ENCODE measurements at places on chromosomes 6 and 20.

DNA sequence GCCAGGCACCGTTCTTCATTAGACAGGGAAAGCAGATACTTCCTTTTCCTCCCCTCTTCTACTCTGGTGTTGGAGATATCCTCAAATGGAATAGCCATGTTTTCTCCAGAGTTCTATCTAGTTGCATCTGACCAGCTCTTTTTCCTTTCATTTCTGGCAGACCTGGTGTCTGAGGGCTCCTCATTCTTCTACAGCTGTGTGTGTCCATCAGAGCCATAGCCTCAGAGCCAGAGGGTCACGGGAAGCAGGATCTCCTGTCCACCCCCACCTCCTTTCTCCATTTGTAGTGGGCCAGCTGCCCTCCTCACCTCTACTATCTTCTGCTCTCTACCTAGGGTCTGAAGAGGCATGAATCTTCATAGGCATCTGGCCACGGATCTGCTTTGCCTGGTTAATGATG is 57.0 kb downstream of the TSPYL4 start:
- DNase-seq, result no peak

GRCh38 chr6:34246563-34247391 is 2.0 kb downstream of the SMIM29 start:
- DNase-seq, result peak; percentile 39

- peak; percentile 41 for DNase-seq
Observed at GRCh38 chr20:54345301-54345724, 130.1 kb upstream of the DOK5 start.

DNA sequence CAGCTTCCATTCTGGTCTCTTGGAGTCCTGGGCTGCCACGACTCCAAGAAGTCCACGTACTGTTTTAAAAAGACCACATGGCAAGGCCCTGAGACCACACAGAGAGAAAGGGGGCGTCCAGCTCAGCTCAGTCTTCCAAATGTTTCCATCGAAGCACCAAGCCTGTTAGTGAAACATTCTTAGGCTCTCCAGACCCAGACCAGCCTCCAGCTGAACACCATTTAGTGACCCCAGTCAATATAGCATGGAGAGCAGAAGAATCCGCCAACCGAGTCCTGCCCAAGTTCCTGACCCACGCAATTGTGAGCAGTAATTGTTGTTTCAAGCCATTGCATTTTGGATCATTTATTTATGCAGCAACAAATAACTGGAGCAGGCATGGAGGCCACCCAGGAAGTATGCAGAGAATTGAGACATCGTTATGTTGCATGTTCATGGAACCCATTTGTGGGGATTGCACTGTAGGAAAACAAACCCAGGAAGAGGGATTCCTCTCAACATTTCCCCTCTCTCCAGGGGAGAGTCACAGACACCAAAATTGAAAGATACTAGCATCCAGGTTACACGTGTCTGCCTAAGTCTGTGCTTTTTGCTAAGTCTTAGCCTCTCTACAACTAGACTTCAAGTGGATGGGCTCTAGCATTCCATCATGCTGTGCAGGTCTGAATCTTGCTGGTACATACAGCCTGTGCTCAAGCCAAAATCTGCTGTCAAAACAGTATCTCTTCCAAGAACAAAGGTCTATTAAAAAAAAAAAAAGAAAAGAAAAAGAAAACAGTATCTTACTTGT is 42.7 kb downstream of the SNRNP48 start:
- no peak for DNase-seq

DNA sequence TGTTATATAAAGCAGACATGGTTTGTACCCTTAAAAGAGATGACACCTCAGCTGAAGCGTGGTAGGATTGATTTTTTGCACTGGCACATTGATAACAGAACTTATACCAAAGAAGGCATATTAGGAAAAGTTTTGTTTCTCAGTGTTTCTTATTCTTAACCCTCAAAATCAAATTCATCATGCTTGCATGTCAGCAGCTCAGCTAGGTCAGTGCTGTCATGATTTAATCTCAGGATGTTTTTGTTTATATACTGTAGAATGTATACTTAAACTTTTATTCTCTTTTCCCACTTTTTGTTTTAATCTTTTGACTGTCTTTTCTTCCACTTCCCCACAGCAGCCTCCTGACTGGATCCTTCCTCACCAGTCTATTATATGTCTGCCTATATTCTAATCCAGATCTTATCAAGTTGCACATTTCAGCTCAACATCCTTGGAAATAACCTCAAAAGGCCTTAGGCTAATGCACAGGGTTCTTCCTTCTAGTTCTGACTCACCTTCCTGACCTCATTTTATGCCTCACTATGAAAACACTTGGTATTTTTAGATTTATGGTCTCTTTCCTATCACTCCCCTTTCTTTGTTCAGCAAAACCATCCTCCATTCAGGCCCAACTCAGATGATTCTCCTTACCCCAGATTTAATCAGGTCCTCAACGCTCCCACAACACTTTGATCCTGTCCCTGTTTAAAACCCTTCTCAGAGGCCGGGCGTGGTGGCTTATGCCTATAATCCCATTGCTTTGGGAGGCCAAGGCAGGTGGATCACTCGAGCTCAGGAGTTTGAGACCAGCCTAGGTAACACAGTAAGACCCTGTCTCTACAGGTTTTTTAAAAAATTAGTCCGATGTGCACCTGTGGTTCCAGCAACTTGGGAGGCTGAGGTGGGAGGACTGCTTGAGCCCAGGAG is 7.2 kb downstream of the HEBP2 start:
- peak; percentile 80 for DNase-seq

- no peak for DNase-seq
Observed at GRCh38 chr6:90028995-90029635, 134.8 kb downstream of the GJA10 start.

DNA sequence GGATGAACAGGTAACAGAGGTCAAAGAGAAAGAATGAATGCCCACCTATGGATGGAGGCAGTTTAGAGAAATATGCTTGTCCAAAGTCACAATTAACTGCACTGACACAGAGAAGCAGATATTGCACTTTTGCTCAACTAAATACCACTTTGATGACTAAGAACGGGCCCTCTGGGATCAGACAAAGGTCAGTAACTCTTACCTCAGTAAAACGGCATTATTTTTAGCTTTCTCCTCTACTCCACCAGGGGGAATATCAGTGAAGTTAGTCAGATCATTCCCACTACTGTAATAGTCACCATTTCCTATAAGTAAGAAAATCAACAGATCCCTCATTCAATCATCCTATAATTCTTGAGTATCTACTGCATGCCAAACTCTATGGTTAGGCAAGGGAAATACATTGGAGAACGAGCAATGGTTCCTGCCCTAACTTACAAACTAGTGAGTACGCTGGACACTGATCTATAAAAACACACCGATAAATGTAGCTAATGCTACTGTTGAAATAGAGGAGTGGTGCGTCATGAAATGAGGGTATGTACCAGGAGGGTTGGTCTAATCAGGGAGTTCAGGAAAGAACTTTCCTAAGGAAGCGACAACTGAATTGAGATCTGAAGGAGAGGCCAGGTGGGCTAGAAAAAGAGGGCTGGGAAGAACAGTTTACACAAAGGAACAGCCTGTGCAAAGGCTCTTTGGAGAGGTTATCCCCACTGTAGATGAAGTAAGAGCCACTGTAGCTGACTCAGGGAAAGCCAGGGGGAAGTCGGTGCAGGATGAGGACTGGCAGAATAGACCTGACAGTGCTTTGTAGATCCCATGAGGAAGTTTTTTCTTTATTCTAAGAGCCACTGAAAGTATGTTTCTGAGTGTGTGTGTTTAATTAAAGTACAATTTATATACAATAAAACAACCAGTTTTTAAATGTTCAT is 9.2 kb downstream of the ECI2 start:
- peak; percentile 94 for DNase-seq

GRCh38 chr6:1202201-1202600 is 109.7 kb upstream of the FOXQ1 start:
- DNase-seq, result no peak

DNA sequence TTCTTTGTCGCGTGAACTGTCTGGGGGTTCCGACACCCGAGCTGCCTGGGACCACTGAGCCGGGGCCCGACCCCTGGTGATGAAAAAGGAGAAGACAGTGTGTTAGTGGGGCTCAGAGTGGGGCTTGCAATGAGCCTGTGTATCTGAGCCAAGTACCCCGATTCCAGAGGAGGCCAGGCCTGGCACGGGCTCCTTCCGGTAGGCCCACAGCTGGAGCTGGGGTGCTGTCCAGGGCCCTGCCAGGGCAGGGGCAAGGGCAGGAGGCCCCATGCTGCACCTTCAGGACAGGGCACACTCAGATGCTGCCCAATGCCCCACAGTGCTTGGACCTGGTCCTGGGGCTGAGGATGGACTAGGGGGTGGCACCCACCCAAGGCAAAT is 89.4 kb downstream of the TAF4 start:
- DNase-seq, result no peak

DNA sequence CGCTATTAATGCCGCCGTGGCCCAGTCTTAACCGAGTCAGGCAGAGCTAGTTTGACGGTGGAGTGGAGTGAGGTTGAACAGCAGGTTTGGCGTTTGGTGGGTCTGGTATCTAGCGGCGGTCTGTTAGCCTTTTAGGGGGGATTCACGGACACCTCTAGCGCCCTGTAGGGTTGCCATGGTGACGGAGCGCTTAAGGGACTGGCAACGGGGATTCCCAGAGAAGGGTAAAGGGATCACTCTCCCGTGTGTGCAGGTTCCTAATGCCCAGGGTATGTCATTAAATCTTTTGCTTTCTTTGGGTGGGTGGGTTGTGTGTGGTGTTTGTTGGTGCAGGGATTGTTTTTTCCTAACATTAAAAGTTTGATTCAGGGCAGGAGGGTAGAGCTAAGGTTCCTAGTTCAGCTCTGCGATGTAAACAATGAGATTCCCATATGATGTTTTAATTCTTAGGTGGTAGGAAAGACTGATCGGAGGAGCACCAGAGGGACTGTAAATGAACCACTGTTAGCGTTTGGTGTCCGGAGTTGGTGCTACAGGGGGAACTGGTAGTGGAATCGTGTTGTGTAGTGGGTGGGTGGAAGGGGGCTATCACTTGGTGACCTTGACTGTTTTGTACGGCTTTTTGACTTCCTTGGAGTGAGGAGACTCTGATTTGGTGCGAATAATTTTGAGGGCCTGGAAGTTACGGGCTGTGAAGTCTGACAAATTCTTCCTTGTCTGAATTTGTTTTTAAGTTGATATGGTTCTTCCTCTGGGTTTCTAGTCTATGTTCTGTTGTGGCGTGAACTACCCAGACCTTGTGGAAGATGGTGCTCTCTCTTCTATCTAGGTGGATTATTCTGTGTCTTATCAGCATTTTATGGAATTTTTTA is 5.0 kb downstream of the BRD2 start:
- peak; percentile 55 for DNase-seq

- DNase-seq, result peak; percentile 95
Observed at GRCh38 chr6:45655745-45656476, 278.2 kb upstream of the SUPT3H start.

DNA sequence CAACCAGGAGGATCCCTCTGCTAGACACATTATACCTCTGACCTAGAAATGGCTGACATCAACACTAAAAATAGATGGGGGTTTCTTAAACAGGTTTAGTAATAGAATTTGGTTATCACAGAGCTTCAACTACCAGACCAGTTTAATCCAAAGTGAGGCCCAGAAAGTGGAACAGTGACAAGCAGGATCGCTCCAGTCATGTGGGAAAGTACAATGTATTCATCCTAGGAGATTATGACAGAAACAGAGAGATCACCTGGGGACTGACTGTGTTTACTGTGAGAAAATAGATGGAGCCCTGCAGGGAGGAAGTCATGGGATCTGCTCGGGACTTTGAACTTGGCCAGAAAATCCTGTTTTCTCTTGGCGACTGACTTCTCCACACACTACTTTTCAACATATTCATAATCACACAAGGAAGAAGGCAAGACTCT is 238.7 kb upstream of the SOX4 start:
- peak; percentile 72 for DNase-seq

DNA sequence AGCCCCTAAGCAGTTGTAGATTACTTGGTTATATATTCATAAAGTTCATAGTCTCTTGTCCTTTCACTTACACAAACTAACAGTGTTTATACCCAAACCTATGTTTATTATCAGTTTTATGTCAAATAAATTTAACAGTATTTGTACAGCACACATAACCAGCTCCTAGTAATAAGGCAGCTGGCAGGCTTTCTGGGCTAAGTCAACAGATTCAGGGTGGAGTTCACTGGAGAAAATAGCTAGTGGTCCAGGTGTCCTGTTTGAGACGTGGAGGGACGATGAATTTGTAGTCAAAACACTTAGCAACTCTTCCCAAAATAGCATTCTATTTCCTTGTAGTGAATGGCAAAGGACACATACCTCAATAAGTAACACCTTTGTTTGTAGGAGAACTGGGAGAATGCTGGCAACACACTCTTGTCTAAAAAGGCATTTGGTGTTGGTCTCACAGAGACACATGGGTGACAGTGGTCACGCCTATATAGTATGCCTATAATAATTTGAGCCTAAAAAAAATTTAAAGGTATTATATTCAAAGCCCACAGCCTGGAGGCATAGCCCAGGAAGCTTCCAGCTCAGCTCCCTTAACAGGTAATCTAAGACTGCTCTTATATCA is 156.4 kb upstream of the CARMIL1 start:
- DNase-seq, result no peak

- DNase-seq, result no peak
Observed at GRCh38 chr20:16611817-16612216, 38.6 kb upstream of the KIF16B start.

DNA sequence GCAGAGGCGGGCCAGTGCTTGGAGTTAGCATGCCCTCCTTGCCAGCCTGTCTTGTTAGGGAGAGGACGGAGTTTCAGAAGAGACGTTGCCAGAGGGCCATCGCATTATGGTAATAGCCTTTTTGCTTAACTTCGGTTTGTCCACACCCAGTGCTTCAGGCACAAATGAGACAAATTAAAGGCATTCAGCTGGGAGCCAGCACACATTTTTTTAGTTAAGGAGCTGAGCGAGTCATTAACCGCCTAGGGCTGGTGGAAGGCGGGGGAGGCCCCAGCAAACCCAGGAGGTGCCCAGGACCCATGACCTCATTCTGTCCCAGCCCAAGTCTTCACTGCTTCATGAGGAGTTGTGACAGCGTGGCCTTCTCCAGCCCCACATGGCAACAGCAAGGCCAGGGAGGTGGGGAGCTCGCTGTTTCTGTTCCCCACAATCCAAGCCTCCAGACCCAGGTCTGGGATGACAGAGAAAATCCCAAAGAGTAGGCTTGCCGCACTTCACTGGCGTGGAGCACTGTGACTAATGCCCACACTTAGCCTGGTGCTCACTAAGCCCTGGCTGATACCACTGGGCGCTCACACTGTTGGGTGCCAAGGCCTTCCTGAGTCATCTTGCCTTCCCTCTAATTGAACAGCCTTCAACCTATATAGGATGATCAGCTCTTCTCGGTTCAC is 237.1 kb downstream of the ANKRD60 start:
- peak; percentile 98 for DNase-seq

DNA sequence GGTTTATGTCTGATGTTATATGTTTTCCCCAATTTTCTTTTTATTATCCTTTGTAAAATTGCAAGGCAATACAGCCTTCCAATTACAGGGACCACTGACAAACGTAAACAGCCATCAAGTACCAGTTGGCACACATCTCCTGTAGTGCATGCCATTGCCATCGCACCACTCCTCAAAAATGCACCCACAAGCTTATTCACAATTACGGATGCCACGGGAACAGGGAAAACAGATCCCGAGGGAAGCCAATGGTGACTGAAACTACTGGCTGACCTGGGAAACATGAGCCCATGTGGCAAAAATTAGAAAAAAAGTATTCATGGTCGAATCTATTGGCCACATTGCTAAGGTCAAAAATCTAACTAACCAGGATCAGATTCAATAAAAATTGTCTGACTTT is 395.2 kb downstream of the PAX1 start:
- DNase-seq, result no peak

Data from trophoblast cell (in vitro differentiated cells and primary cell).